ENCODE measurements at places on chromosomes 16 and 17. TPM values are rescaled to one million over a fixed set of nuclear protein-coding genes. Genes with fewer than 3 reads are reported as not detected.
A peak's percentile ranks its signal among the peaks of the same experiment; 100 is the strongest.

Gene P2RX1
- 4.6 TPM for total RNA-seq

DNA sequence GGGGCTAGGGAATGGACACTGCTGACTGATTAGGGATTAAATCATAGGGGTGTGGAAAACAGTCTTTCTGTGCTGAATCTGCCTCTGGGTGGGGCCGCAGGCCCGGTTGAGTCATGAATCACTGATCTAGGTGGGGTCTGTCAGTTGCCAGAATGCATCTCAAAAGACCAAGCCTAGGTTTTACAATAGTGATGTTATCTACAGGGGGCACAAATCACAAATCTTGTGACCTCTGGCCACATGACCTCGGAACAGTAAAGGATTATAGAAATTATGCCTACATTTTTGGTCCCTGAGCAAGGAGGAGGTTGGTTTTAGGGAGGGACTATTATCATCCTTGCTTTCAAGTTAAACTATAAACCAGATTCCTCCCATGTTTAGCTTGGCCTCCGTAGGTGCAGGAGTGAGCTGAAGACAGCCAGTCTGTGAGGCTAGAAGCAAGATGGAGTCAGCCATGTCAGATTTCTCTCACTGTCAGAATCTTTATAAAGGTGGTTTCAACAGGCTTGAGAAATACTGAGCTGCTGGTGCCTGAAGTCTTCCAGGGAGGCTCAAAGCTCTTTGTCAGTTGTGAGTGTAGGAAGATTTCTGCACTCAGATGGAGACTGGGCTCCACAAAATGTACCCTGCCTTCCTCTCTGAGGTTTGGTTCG is 12.9 kb downstream of the GNGT2 start:
- H3K4me1 ChIP-seq: no peaks in the 10 kb centered on the region
- H3K4me3 ChIP-seq: no peak overlapping the region
- DNase-seq: no peak
- no peaks in the 10 kb centered on the region for H3K27me3 ChIP-seq
- H3K27ac ChIP-seq: no peak overlapping the region

GRCh38 chr17:38451840-38452529 is 23.7 kb downstream of the ARHGAP23 start:
- H3K27me3 ChIP-seq: no peaks in the 10 kb centered on the region
- H3K4me1 ChIP-seq: peaks cover 53% of the 10 kb centered on the region
- H3K27ac ChIP-seq: peak overlapping the region; percentile 54
- H3K4me3 ChIP-seq: no peak overlapping the region
- peak; percentile 86 for DNase-seq

Gene CES5A
- not detected for total RNA-seq

Gene WNK4
- total RNA-seq: 0.77 TPM

- peak overlapping the region; percentile 76 for H3K27ac ChIP-seq
- DNase-seq: no peak
- H3K36me3 ChIP-seq: no peaks in the 10 kb centered on the region
- no peaks in the 10 kb centered on the region for H3K27me3 ChIP-seq
These were observed 3.2 kb downstream of the THRA start for GRCh38 chr17:40065769-40066510.
